ENCODE measurements at places on chromosomes 5 and 9.

- DNase-seq, result no peak
These were observed 267.6 kb upstream of the TNC start for GRCh38 chr9:115385383-115386122.

DNA sequence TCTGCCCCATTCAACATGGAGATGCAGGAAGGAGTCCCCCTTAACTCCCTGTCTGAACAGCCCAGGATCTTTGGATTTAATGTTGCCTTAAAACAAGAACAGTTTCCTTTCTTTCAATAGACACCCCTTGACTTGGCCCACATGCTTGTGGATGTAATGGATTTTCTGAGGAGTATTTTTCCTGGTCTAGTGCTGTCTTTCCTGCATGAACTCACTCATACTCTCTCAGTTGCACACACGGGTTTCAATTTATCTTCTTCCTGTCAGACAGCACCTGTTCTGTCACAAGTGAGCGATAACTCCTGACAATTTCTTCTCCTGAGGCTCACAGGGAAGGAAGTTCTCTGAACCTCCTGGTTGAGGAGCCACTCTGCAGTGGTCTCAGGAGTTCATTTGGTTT is 85.1 kb downstream of the ACER2 start:
- no peak for DNase-seq

DNA sequence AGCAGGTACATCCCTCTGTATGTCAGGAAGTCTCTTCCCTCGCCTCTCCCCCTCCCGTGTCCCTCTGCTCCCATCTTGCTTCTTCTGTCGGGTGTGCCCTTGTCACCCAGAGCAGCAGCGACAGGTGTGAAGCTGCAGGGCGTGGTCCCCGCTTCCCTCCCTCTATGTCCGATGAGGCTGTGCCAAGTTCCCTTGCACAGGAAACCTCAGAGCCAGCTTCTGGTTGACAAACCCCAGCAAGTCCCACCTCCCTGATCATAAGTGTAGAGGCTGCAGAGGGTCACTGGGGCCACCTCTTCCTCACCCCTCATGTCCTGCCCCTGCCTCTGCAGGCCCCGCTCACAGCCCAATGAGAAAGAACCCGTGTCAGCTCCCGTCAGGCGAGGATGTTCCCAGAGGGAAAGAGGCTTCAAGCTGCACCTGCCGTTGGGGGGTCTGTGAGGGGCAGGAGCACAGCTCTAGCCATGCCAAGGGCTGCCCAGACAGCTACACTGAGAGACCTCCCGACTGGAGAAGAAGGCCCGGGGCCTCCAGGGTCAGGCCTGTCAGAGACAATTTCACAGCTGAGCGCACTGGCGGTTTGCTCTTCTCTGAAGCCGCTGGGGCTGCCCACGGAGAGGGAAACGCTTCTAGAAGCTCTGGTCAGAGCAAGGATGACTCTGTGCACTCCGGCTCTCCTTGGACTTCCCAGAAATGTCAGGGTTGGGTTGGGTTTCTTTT is 73.3 kb downstream of the AK8 start:
- DNase-seq, result no peak

DNA sequence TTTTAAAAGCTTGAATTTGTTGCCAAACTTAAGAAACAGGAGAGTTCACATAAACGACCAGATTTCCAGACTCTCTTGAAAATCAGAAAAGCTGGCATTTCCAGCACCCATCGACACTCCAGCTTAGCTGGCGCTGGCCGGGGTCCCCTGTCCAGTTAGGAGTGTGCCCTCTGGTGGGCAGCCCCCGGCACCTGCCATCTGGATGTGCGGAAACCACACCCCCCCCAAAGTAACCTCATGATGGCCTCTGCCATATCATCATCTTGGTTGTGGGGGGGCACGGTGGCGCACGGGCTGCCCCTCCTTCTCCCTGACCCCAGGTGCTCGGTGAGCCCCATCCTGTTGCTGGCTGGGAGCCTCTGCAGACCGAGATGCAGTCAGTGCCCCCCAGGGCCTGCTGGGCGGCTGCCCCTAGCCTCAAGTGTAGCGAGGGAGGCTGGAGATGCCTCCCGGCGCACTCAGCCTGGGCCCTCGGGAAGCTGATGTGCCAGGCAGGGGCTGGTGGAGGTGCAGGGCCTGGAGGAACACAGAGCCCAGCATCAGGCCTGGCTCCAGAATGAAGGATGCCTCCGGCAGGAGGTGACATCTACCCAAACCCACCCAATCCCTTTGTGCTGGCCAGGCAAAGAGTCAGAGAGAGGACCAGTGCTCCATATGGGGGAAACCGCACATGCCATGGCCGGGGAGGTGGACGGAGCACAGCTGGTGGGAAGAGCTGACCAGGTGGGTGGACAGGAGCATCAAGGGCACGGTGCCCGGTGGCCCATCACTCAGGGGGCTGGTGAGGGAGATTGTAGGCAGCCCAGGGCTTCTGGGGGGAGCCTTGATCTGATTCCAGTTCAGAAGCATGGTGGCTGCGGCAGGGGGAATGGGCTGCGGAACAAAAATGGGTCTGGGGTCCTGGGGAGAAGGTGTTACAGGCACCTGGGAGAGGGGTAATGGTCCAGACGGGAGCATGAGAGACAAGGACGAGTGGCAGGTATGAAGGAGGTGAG is 70.6 kb downstream of the ADAMTS2 start:
- no peak for DNase-seq

GRCh38 chr9:133538176-133538575 is 3.7 kb downstream of the ADAMTSL2 start:
- no peak for DNase-seq

- no peak for DNase-seq
These were observed 467.3 kb downstream of the DNAH5 start for GRCh38 chr5:13477118-13477737.

DNA sequence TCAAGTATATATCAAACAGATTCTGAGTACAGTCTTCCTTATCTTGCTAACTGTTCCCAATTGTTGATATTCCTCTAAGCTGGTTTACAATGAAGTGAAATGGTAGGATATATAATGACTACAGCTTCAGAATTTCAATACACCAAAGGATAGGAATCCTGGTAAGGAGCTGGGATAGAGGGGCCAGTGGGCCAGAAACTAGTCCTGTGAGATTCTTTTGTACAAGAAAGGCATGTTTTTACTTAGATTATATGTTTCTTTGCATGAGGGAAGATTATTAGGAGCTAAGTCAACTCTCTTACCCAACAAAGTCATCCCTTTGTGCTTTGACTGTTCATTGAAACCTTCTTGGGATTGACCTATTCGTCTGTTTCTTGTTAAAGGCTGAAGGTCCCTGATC is 435.7 kb downstream of the PLK2 start:
- DNase-seq, result no peak

- DNase-seq, result no peak
These were observed 23.4 kb downstream of the ANXA6 start for GRCh38 chr5:151134228-151134627.

DNA sequence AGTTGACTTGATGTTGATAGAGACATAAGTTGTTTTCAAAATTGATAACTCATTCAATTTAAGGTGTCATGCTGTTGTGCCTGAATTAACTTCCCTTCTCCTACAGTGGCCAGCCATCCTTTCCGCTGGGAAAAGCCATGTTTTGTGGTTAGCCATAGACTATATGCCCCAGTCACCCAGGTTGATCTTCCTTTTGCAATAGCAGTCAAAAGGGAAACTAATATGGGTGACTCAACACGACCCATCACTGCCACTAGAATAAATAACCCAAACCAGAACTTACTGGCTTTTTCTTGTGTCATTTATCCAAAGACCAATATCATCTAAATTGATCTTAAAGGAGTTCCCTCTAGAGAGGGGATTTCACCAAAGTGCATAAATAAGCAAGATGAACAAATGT is 87.4 kb downstream of the PTCD2 start:
- no peak for DNase-seq

DNA sequence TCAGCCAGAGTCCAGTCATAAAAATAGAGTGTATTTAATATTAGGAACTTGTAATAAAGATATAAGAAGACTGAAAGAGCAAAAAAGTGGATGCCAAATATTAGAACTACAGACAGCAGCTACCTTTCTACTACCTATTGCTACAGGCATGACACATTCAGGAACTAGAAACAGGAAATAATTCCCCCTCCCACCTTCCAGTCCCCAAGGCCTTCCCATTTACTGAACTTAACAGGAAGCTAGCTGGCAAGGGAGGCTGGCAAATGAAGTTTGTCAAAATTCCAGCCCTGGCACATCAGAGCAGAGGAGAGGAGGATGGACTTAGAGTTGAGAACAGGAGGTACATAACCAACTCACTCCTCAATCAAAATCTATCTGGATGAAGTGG is 50.2 kb upstream of the RIC1 start:
- DNase-seq, result no peak

DNA sequence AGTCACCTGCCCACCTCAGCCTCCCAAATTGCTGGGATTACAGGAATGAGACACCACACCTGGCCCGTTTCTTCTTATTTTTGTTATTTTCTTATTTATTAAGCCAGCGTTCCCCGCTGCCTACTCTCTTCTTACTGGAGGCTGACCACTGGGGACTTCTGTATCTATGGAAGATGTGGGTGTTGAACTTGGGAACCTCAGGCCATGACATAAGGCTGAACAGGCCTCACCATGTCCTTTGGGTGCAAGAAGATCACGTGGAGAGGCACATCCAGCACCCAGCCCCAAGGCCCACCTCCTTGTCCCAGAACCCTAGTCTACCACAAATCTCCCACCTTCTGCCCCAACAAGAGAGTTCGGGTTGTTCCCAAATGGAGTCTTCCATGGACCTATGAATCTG is 59.4 kb upstream of the NEK6 start:
- DNase-seq, result no peak

DNA sequence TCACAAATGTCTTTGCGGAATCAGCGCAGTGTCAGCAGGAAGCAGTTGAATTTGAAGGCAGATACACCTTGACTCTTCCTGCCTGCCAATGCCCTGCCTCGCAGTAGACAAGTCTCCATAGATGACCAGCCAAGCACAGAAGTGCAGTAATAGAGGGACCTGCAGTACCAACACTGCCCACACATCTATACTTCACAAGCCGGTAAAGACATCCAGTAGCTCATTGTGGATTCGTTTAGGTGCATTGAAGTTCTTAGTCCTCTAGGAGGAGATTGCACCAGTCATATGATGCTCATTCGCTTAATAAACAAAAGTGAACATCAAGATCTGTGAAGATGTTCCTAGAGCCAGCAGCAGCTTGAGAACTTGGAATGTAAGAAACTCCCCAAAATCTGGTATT is 7.1 kb upstream of the IFNA2 start:
- peak; percentile 22 for DNase-seq

DNA sequence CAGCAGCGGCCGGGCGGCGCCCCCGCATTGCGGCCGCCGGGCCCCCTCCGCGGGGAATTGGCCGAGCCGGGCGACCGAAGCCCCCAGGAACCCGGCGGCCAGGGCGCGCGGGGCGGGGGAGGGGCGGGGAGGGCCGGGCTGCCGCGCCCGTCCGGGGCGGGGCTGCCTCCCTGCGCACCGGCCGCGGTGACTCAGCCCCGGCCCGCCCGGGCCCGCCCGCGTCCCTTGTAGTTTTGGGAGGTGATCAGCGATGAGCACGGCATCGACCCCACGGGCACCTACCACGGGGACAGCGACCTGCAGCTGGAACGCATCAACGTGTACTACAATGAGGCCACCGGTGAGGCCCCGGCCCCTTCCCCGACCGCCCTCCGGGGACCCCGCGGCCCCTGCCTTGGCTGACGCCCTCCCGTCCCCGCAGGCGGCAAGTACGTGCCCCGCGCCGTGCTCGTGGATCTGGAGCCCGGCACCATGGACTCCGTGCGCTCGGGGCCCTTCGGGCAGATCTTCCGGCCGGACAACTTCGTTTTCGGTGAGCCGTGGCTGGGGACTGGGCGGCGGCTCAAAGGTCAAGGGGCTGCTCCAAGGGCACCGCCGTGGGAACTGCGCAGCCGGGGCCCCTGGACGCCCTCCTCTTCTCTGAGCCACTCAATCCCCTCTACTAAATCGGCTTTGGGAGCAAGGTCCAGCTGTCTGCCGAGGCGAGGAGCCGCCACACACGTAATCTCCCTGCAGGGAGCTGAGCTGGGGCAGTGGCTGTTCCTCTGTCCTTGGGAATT is 592 bp downstream of the TUBB4B start:
- no peak for DNase-seq

- DNase-seq, result no peak
These were observed 71.3 kb downstream of the INSL6 start for GRCh38 chr9:5113994-5114748.

GRCh38 chr5:43432486-43433375 is 20.5 kb upstream of the CCL28 start:
- no peak for DNase-seq

DNA sequence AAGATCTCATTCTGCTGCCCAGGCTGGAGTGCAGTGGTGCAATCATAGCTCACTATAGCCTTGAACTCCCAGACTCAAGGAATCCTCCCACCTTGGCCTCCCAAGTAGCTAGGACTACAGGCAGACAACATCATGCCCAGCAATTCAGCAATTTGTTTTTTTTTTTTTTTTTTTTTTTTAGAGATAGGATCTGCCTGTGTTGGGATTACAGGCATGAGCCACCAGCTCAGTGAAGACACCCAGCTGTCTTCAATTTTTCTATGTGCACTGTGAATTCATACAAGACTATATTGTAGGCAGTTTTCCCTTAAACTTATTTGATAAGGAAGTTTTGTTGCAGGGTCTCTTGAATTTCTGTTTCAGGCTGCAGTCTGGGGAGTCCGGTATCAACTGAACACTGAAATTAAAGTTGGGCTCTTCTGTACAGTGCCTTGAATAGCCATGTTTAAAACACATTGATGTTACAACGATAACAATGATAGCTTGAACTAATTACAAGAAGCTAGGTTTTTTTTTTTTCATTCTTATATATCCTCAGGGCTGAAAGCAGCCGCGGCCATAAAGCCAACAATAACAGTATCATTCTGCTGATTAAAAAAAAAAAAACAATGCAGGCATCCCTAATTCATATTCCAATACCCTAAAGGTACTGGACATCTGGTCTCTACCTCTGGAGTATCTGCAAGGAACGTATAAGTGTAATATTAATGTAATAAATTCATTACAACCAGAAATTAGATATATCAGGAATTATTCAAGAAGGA is 63.5 kb downstream of the MPDZ start:
- no peak for DNase-seq

Measured in endothelial cell (in vitro differentiated cells).